NCI-H1092 treated with DMSO at 0.1 percent for 48 hours (cell line): ENCODE measurements at places on chromosomes 11 and 22.

- no peak for DNase-seq
Measured at GRCh38 chr11:77115181-77115611, 12.6 kb downstream of the OMP start.

DNA sequence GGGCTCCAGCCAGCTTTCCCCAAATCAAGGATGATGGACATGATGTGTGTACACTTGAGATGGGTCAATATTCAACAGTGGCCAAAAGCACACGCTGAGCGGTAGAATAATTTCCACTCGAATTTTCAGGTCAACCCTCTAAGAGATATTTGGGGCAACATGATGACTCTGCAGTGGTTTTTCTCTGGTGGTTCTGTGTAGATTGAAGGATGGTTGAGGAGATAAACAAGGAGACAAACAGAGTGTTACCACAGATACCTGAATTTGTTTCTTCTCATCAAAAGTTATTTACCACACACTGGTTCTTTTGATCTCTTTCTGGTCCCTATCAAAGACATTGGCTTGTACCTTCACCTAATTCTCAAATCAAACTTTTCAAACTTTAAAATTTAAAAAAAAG lies 242.0 kb downstream of the ETS1 start:
- DNase-seq, result no peak

- no peak for DNase-seq
Measured at GRCh38 chr11:60563553-60564235, 48.5 kb downstream of the MS4A13 start.

DNA sequence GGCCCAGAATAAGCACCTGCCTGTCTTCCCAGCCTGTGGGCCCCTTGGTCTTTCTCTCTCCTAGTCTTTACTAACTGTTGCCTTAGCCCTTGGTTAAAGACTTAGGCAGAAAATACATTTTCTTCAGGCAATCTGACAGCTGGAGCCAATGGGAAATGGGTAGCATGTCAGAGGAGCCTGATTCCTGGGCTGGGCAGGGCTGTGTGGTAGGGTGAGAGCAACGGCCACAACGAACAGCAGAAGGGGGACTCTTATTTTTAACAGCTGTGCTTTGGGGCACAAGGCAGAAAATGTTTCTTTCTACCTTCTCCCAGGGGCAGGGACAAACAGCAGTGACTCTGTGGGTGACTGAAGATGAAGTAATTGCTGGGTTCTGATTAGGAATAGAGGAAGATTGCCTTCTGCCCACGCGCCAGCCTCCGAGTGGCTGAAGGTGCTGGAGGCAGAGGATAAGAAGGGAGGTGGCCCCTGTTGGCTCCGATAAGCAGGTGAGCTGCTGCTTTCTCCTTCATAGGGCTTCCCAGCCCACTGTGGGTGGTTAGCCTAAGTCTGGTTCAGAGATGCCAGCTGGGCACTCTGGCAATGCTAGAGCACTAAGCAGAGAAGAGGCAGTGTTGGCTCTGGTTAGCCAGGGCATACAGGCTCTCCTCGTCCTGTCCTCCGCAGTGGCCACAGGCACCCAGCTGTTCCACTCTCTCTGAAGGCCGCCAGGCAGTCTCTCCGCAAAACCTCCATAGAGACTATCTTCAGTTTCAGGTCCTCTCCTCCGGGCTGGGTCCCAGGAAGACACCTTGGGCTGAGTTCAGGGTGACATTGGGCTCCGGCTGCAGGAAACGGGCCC lies 1.5 kb downstream of the YPEL4 start:
- no peak for DNase-seq

DNA sequence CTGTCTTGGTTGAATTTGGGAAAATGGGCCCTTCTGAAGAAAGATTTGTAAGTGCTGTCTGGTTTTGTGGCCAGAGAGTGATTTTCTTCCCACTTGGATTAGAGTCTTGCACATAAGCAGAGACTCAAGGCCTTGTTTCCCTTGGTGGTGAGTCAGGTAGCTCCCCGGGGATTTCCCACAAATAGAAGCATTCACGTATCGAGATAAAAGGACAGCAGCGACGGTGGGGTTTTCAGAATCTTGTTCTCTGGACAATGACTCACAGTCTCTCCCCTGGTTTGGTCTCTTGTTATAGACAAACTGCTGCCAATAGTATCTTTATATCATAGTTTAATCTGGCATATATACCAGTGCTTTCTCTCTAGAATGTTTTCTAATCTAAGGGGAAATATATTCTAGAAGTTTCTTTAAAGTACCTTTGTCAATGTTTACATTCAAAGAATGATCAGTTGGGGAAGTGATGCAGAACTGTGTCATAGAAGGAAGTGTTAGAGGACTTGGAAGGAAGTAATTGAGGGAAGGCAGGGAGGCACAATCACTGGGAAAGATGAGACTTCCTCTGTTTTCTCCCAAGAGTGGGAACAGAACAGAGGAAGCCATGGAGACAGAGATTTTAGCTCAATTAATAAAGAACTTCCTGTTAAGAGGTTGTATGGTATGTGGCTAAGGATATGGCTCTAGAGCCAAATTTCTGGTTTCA lies 18.1 kb downstream of the POLA2 start:
- no peak for DNase-seq

GRCh38 chr22:37907036-37907954 lies 1.2 kb downstream of the MICALL1 start:
- DNase-seq, result no peak

DNA sequence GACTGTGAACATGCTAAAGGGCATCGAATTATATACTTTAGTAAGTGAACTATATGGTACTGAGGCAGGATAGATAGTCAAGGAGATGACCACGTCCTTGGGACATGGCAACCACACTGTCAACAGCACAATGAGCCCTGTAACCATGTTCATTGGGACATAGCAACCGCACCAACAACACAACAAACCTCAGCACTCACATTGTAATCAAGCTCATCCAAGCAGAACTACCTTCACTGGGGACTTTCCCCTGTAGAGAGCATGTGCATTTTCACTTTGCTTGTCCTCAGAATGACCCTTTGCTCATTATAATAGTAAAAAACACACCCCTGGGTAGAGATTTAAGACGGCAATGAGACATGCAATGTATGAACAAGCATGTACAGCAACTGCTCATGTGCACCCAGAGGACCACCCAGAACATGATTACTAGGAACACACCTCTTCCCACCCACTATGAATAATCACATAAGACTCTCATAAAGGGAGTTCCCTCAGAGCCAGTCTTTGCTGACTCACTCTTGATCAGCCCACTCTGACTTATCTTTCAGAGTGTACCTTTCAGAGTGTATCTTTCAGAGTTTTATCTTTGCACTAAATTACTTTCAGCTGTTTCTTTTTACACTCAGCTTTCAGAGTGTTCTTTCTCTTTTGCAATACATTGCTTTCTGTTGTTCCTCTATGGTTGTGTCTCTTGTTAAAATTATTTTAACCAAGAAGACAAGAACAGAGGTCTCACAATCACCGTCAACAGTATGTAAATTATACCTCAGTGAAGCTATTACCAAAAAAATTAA lies 4.1 kb upstream of the PLAAT2 start:
- peak; percentile 33 for DNase-seq

GRCh38 chr11:93279851-93280347 lies 50.6 kb upstream of the DEUP1 start:
- DNase-seq, result peak; percentile 89

GRCh38 chr11:108369064-108369463 lies 98.3 kb downstream of the C11orf65 start:
- DNase-seq, result no peak

DNA sequence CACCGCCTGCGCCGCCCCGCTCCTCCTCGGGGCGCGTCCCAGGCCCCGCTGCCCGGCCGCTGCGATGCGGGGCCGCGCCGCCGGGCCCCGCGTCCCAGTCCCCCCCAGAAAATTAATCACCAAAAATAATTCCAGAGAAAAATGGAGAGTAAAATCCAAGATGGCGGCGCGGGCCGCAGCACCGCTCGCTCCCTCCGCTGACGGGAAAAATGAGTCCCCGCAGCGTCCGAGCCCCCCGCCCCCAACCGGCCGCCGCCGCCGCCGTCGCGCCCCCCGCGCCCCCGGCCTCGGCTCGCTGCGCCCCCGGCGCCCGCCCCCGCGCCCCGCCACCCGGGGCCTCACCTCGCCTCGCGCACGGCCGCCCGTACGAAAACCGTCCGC lies at the start of gene KMT5B:
KMT5B (minus strand) TSS at position 162 of the 381 bp plus-strand sequence. CDS start 23,220 bp downstream, outside the sequence.
- peak; percentile 60 for DNase-seq

DNA sequence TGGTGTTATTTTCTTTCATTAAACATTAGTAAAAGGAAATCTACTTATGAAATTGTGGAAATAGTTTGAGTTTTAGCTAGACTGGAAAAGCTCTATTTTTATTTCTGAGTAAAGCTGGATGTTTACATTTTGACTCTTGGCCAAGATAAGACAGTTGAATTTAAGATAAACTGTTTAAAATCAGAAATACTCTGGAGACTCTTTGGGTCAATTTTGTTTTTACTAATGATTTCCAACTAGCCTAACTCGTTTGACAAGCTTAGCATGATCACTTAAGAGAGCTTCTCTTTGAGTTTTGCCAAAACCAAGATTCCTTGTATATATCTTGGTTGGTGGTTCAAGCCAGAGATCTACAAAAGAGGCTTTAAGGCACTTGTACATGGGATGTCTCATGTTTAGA lies 724.8 kb upstream of the LUZP2 start:
- no peak for DNase-seq

DNA sequence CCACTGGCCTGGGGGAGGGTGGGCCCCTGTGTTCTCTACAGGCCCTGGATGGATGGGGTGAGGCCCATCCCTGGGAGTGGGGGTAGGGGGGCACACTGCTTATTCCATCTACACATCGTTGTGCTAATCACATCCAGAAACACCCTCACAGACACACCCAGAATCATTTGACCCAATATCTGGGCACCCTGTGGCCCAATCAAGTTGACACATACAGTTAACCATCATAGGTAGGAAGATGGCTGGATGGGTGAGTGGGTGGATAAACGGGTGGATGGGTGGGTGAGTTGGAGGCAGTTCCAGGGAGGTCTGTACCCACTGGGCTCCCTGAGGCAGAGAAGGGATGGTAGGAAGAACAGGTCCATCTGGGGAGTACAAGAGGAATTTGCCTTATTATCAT lies 81.3 kb upstream of the LINC01488 start:
- no peak for DNase-seq

DNA sequence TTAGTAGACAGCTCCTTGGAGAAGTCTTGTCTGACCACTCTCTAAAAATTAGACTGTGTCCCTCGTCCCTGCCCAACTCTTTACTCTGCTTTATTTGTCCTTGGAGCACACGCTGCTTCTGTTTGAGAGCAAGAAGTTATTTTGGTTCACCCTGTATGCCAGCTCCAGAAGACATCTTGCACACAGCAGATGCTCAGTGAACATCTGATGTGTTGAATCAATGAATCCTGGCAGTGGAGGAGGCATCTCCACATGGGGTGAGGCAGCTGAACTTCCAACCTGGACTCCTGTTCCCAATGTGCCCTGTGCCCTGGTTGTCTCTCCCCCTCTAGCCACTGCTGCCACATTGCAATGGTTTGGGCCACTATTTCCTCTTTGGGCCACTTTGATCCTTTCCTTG lies 213.6 kb downstream of the CEP164 start:
- DNase-seq, result no peak

- DNase-seq, result no peak
Measured at GRCh38 chr11:131906963-131907362, 536.5 kb downstream of the NTM start.

DNA sequence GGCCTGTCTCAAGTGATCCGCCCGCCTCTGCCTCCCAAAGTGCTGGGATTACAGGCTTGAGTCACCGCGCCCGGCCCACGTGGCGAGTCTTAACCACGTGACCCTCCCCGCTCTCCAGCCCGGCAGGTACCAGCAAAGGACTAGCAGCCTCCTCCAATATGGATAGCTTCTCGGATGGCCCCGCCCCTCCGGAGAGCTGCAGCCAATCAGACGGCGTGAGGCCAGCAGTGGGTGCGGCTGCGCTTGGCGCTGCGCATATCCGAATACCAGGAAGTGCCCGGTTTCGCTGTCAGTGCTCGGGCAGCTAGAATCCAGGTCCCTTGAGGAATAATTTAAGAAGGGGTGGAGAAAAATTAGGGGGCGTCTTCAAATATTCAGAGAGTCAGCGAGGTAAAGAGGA lies 14.7 kb upstream of the PISD start:
- no peak for DNase-seq

DNA sequence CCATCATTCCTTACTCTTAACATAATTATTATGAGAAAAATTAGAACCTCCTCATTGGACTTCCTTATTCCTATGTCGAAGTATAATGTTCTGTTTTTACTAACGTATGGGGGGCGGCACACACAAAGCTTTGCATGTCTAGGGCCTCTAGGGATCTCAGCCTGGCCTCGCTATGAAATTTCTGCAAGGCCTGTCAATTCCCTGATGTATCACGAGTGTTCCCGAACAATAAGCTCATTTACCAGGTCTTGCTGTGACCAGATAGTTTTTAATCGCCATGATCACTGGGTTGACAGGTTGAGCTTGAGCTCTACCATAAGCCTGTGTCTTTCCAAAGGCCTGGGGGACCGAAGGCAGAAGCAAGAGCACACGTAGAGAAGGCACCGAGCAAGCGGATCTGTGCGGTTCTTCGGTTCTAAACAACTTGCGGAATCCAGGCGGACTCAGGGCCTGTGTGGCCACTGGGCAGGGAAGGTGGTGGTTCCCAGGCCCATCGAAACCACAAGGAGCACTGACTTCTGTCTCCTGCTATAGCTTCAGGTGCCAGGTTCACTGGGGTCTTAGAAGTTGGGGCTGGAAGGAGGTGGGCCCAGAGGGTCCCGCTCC lies 10.4 kb upstream of the FXYD2 start:
- DNase-seq, result no peak

- no peak for DNase-seq
Measured at GRCh38 chr11:23192256-23192655, 332.0 kb upstream of the CCDC179 start.

DNA sequence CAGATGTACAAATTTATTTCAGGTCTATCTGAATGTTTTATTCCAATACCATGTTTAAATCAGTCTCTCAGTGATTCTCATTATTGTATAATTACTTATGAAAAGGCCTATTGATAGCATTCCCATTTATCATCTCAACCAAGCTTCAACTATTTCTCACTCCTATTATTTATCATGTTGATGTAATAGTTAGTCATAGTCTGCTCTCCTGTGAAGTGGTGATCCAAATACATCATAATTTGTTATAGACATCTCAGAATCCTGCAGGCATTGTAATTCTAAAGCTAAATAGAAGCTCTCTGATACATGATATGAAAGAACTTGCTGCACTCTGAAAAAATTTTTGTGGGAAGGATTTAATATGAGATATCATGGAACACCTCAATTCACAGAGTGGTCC lies 21.8 kb upstream of the OR8G1 start:
- no peak for DNase-seq
